ENCODE measurements at places on chromosomes 3 and 15. TPM values are rescaled to one million over a fixed set of nuclear protein-coding genes. Genes with fewer than 3 reads are reported as not detected.

DNA sequence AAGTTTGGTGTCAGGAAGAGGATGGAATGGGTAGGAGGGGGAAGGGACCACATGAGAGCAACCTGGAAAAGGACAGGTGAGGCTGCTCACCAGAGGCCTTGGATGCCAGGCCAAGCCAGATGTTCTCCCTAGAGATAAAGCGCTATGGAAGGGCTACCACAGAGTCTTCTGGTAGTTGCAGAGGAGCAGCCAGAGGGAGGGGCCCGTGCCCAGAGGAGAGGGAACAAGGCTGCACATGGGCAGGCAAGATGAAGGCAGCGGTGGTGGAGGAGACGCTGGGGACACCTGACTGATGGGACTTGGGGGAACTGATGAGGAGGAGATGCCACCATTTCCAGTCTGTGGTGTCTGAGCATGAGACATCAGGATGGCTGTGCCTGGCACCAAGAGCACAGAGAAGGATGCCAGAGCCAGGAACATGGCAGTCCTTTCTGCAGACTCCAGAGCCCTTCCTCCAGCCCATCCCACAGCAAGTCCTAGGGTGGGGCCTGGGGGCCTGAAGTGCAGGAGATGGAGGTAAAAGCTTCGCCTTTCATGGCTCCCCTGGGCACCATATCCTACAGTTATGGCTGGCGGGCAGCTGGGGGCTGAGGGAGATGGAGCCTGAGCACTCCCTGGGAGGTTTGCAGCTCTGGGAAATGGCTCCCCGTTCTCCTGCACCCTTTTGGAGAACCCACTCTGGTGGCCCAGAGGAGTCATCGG is 103.0 kb downstream of the ETFA start:
- DNase-seq, result no peak

DNA sequence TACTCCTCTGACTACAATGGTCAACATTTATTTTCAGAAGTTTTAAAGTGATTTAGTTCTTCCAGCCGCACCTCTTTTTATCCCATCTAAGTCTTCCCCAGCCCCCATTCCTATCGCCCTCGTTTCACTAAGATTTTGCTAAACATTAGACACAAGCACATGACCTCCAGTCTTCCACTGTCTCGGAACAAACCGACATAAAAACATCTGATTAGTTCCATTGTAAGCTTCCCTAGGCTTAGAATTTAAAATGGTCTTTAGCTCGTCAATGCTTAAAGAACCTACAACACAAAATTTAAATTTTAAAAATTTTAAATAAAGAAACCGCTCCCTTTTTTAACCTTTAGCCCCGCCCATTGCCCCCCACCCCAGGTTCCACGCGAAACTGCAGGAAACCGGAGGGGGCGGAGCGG is 284 bp upstream of the TSC22D2 start:
- DNase-seq, result peak; percentile 91

- no peak for DNase-seq
Observed at GRCh38 chr3:119494597-119494996, 3.8 kb upstream of the TIMMDC1 start.

GRCh38 chr3:169769287-169770181 is at the start of gene ACTRT3:
ACTRT3 (minus strand) TSS chr3:169769561; CDS start chr3:169769520, 41 bp downstream.
- peak; percentile 73 for DNase-seq

DNA sequence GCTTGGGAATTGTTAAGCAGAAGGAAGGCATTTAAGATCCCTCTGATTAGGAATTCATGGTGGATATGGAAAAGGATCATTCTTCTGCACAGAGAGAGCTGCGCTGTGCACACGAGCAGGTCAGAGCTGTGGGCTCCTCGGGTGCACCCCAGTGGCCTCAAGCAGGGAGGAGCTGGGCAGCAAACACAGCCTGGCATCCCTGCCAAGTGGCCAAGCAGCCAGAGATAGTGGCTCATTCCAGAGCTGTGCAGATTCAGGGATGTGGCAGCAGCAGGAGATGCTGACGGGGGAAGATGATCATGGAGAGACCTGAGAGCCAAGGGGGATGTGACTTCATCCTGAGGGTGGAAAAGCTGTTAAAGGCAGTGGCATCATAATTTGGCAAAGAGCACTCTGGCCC is 55.9 kb downstream of the LRRK1 start:
- DNase-seq, result no peak

- no peak for DNase-seq
Observed at GRCh38 chr3:196962108-196962929, 6.3 kb downstream of the PIGZ start.

DNA sequence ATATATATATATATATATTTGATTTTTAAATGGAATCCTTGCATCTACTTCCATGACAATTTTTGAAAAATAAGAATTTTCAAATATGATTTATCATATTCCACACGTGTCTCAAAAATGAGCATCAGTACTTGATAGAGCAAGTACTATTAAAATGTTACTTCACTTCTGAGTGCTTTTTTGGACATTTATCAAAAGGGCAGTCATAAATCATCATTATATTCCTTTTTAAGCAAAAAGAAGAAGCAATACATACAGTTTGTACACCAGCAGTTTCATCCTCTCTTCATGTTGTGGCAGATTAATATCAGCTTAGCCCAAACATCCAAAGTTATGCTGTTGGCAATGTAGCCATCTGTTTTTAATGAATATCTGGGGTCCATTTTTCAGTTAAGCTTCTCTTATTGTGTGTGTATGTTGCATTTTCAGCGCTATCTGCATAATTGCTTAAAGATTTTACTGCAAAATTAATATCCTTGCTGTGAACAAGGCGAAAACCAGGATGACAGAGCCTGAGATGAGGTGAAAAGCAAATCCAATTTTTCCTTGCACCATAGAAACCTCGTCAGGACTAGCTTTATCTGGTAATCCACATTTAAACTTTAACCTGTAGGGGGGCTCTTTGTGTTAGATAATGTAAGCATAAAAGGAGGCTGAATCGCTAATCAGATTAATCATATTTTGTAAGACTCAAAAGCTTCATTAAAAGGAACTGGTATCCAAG is 604.9 kb upstream of the AGTR1 start:
- DNase-seq, result no peak

- no peak for DNase-seq
Observed at GRCh38 chr3:141128126-141128777, 77.1 kb downstream of the SPSB4 start.

- no peak for DNase-seq
Observed at GRCh38 chr15:61157933-61158332, 71.2 kb downstream of the RORA start.

- DNase-seq, result no peak
Observed at GRCh38 chr3:197335428-197336132, 37.2 kb upstream of the DLG1 start.

- DNase-seq, result no peak
Observed at GRCh38 chr3:192253138-192253887, 474.0 kb downstream of the FGF12 start.

DNA sequence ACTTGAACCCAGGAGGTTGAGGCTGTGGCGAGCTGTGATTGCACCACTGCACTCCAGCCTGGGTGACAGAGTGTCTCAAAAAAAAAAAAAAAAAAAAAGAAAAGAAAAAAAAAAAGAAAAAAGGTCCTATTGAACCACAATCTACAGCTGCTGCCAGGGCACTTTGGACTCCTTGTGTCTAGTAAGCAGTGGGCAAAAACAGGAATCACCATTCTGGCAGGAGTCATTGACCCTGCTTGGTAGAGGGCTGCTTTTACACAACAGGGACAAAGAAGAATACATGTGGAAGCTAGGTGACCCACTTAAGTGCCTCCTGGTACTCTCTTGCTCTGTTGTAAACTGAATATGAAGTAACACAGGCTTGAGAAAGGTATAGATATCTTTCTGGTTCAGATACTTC is 14.6 kb upstream of the PCCB start:
- no peak for DNase-seq

DNA sequence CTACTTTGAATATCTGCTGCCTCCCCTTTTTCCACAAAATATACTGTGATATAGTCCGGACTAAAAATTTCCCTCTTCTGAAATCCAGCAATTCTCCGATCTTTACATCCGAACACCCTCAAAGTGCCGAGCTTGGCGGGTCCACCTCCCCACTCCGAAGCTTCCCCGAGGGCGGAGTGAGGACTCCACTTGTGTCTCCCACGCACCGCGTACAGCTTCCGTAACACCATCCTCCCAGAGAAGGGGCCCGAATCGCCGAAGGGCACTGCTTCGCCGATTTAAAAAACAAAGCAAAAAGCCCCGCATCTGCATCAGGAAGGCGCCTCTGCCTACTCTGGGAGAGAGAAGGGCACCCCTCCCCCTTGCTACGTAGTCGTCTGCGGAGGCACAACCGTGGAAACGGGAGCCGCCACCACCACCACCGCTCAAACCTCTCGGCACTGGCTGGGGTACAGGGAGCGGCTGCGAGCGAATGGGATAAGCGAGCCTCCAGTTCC is 551 bp downstream of the NCBP2 start:
- DNase-seq, result peak; percentile 57

GRCh38 chr3:136250903-136251460 is 842 bp downstream of the PCCB start:
- DNase-seq, result peak; percentile 60

GRCh38 chr3:27626596-27627118 is 95.5 kb downstream of the EOMES start:
- DNase-seq, result no peak

GRCh38 chr3:129543999-129544398 is 1.0 kb downstream of the H1-8 start:
- no peak for DNase-seq

DNA sequence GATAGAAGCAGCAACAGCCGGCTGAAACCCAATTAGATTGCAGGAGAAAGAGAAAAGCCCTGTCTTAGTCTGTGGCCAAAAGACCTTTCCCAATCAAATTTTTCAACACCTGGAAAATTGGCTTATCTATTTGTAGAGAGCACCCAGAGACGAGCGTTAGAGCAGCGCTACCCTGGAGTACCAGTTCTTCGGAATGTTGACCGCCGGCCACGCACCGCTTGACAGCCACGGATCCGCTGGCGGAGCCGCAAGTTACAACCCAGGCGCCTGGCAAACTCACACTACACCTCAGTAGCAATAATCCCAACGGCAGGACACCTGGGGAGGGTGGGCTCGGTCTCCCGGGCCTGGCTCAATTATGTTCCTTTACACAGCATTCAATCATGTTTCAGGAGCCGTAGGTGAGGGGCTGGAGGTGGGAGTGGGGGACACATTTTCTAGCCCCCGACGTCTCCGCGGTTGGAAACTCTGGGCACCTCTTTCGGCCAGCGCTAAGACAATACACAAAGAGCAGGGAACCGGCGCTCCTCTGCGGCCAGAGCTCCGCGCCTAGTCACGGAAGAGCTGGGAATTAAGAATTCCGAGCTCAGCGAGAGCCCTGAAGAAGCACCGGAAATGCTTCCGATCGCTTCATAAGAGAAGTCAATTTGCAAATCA is 1.2 kb downstream of the MB21D2 start:
- DNase-seq, result peak; percentile 23

DNA sequence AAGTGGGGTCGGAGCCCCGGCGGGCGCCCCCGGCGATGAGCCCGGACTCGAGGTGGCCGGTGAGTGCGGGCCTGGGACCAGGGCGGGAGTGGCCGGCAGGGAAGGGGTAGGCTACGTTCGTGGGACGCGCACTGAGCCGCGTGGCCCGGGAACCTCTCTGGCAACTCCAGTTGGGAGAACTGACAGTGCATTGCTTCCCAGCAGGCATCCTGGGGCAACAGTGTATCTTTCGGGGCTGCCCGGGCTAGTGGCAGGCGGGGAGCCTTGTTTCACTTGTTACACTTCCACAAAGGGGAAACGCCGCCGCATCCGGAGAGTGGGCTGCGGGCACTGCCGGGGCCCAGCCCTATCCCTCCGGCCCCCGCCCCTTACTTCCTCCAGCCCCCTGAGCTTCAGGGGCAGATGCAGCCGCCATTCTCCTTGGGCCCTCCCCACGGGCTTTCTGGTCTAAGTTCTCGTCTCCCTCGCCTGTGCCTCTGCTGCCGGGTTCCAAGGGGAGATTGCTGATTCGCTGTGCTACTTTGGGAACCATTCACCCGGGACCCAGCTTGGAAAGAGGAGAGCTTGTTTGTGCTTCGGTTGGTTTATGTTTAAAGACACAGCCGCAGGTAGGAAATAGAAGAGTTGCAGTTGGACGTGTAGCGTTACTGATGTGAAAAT is 675 bp downstream of the BRPF1 start:
- no peak for DNase-seq

DNA sequence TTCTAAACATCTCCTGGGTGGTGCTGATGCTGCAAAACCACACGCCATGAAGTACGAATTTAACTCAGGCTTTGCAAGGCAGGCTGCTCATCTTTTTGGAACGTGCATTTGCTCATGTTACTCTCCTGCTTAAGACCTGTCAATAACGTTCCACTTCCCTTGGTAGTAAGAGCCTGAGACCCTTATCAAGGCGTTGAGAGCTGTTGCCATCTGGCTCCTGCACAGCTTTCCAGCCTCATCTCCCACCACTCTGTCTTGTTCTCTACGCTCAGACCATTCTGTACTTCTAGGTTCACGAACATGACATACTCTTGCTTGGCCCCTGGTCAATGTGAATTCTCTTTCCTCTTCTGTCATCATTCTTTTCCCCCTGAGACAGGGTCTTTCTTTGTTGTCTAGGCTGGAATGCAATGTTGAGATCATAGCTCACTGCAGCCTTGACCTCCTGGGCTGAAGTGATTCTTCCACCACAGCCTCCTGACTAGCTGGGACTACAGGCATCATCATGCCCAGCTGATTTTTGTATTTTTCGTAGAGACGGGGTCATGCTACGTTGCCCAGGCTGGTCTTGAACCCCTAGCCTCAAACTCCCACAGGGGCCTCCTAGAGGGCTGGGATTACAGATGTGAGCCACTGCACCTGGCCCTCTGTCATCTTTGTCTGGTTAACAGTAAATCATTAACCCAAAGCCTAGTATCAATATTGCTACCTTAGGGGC is 202.8 kb downstream of the CADPS start:
- no peak for DNase-seq

DNA sequence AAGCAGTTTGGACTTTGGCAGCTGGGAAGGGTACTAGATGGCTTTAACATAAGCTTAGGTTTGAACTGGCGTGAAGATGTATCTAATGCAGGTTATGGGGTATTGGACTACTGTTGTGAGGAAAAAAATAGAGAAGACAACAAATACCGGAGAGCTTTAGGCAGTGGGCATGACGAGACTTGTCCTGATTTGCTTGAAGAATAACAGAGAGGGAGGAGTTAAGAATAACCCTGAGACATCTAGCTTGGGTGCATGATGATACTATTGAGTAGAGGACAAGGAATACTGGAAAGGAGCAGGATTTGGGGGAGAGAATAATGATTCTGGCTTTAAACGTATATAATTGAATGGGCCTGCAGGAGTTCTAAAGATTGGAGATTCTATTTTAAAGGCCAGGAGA is 249.5 kb upstream of the AZI2 start:
- DNase-seq, result peak; percentile 40

DNA sequence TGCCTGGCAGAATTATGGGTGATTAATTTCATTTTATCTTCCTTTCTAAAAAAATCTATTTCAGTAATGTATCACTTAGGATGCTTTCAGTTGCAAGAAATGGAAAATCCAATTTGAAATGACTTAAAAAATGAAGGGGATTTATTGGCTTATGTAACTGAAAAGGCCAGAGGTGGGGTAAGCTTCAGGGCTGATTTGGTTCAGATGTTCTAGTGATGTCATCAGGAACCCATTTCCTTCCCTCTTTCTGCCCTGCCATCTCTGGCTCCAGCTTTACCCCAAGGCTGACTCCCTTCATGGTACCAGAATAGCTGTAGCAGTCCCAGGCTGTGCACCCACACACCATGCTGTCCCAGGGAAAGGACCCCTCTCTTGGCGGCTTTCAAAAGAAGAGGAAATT is 18.5 kb upstream of the REC114 start:
- DNase-seq, result no peak

Gene RHOV
- total RNA-seq, result 1.7 TPM

Gene PAQR5
- 16.7 TPM for total RNA-seq

Gene ZIC1
- total RNA-seq, result not detected

Gene TMEM158
- total RNA-seq, result 1.9 TPM

Gene ZMAT3
- total RNA-seq, result 58.0 TPM

Gene MESP1
- total RNA-seq, result 0.58 TPM

Gene EOMES
- 1.3 TPM for total RNA-seq
